ENCODE measurements at places on chromosomes 16 and 17.

GRCh38 chr16:38941-39892 is 14.2 kb downstream of the POLR3K start:
- DNase-seq: no peak

- DNase-seq: no peak
Observed at GRCh38 chr17:65102235-65102634, 34.9 kb upstream of the RGS9 start.

GRCh38 chr16:29686740-29687332 is 7.9 kb downstream of the QPRT start:
- DNase-seq: no peak

GRCh38 chr17:16001226-16001897 is 1.7 kb downstream of the TTC19 start:
- DNase-seq: no peak

GRCh38 chr16:88713568-88714419 is 7.5 kb downstream of the CTU2 start:
- no peak for DNase-seq

DNA sequence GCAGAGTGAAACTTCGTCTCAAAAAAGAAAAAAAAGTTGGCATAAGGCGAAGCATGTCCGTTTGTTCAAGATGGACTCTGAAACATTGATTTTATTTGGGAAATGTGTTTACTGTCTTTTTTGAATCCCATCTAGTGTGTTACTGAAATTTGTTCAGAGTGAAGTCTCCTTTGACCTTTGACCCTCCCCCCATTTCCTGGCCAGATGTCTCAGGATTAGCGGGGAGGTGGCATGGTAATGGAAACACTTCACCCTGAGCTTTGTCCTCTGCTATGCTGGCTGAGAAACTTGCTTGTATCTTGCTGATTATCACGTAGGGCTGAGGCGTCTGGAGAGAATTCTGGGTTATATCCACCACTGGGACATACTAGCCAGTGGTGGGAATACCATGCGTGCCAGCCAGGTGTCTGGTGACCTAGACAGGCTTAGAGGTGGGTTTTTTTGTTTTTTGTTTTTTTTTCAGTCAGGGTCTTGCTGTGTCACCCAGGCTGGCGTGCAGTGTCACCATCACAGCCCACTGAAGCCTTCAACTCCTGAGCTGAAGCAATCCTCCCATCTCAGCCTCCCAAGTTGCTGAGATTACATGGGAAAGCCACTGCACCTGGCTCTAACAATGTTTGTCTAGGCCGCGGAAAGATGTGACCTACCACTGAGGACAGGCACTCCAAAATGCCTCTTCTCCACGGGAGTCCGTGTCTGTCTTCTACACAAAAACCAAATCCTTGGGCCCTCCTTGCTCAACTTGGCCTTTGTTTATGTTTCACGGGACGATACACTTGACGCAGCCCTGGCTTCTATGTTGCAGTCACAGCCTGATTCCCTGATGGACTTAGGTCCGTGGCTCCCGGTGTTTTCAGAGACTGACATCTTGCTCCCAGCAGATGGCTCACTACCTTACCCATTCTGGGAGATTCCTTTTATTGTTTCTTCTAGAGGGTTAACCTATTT is 6.6 kb upstream of the GALK1 start:
- DNase-seq: no peak

DNA sequence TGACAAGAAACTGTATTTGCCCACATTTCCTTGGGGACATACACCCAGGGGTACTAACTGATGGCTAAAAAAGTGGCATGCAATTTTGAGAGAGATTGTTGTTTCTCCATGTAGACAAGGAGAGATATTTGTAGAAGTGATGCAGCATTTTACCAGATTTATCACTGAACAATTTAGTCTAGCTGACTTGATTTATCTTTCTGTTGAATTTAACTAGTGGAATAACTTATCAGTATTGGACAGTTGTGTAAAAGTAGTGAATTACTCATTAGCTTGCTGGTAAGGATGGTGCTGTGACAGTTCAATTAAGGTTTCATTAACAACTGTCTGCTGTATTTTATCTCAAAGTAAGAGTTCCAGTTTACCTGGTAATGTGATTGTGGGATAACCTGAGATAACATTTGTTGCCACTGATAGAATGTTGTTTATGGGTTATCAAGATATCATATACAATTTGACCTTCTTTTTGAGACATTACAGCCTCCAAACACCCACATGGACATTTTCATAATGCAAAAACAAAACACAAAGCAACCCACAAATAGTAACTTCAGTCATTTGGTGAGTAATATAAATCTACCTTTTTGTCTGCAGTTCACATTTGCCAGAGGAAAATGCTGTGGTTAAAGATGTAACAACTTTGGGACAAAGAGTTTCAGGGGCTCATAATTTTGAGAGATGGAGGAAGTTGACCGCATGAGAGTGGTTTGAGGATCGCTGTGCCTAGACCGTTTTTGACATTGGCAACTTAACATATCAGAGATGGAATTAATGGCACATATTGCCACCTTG is 3.8 kb downstream of the NLK start:
- DNase-seq: no peak

- DNase-seq: no peak
Observed at GRCh38 chr16:72442385-72443158, 270.6 kb upstream of the PMFBP1 start.

GRCh38 chr16:4182581-4183236 is 59.2 kb downstream of the SRL start:
- DNase-seq: no peak

GRCh38 chr17:78114831-78115723 is 13.5 kb downstream of the TMC6 start:
- no peak for DNase-seq

GRCh38 chr16:17396762-17397498 is 73.8 kb downstream of the XYLT1 start:
- no peak for DNase-seq

DNA sequence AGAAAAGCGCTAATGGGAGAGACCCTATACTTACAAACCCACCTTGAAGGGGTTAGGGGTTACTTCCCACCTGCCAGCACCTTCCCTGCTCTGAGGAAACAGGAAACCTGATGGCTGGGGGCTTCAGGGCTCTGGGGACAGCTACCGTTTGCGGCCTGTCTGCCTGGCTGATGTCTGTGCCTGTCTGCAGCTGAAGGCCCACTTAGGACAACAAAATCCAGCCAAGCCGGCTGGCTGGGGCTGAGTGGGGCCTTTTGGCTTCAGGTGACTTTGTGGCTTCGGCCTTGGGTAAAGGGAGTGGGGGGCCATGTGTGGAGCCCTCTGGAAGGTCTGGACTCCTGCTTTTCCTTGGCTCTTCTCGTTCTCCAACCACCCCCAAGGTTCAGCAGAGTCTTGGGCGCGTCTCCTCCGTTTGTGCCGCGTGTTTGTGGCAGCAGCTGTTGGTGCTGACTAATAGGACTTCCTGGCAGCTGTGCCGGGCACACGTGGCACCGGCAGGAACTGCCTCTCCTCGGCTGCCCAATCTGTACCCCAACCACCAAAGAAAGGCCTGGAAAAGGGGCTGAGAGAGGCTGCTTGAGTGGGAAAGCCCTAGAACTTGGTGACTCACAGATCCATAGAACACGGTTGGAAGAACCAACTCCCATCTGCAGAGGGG is 186.7 kb downstream of the MSI2 start:
- DNase-seq: no peak

- DNase-seq: no peak
Observed at GRCh38 chr16:15703029-15703736, 53.1 kb downstream of the NDE1 start.

DNA sequence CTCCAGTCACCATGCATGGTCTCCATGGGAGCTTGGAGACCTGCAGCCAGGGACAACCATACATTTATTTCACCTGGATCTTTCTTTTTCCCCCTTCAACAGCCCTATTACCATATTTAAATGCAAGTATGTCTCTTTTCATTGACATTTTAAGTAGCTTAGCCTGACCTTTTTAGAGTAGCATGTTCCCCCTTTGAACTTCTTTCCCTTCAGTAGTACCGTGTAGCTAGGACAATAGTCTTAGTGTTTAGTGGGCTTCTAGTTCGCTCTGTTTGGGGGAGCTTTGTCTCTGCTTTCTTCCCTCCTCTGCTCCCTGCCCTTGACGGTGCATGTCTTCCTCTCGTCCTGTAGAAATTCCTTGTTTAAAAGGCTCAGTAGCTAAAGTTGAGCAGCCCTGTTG is 94.6 kb downstream of the CCDC182 start:
- DNase-seq: no peak

DNA sequence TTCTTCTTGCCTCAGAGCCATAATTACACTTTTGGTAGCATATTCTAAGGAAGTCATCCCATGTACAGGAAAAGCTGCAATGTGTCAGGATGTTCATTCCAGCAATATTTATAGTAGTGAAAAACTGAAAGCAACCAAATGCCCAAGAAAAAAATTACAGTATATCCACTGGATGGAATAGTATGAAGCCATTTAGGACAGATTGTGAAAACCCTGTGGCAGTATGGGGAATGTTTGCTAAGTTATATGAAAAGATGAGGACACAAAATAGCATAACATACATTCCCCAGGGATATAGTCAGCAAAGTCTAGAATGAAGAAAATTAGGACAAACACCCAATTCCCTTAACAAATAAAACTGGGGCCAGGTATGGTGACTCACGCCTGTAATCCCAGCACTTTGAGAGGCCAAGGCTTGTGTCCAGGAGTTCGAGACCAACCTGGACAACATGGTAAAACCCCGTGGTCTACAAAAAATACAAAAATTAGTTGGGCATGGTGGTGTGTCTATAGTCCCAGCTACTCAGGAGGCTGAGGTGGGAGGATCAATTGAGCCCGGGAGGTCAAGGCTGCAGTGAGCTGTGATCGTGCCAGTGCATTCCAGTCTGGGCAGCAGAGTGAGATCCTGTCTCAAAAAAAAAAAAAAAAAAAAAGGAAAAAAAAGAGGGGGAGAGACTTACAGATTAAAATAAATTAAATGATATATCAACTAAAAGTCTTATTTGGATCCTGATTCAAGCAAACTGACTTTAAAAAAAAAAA is 2.3 kb downstream of the LRRC3C start:
- no peak for DNase-seq

GRCh38 chr17:35170968-35171771 is 23.0 kb downstream of the SLC35G3 start:
- no peak for DNase-seq

DNA sequence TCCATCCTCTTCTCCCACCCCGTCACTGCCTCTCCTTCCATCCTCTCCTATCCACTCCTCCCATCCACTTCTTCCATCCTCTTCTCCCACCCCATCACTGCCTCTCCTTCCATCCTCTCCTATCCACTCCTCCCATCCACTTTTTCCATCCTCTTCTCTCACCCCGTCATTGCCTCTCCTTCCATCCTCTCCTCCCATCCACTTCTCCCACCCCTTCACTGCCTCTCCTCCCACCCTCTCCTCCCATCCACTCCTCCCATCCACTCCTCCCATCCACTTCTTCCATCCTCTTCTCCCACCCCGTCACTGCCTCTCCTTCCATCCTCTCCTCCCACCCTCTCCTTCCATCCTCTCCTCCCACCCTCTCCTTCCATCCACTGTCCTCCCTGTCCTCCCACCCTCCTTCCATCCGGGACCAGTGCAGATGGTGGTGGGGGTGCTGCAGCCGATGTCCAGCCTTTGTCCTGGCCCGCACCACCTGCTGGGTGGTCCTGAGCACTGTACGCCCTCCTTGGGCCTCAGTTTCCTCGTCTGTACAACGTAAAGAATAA is 1.1 kb downstream of the WFIKKN1 start:
- DNase-seq: no peak

GRCh38 chr16:2778630-2778958 is 1.5 kb upstream of the ELOB start:
- no peak for DNase-seq

GRCh38 chr16:63684149-63685101 is 1437.4 kb downstream of the CDH11 start:
- no peak for DNase-seq

GRCh38 chr16:27447301-27447700 is 45.3 kb downstream of the IL21R start:
- DNase-seq: no peak

DNA sequence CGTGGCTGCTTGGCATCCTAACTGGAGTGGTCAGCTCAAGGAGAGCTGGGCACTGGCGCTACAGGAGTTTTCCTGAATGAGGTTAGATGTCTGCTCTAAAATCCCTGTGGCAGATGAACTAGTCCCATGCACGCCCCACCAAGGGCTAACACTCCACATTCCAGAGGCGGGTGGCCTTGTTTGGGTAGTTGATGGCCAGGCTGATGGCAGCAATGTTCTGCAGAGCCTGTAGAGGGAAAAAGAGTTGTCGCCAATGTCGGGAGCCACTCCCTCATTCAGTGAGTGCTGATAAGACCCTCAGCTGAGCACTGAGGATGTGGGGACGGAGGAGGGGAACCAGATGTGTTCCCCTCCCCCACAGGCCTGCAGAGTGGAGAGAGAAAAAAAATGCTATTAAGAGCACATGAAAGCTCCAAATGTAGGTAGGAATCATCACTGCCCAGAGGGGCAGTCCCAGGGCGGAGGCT is 42.5 kb upstream of the ATP2A3 start:
- DNase-seq: no peak

- peak; percentile 45 for DNase-seq
Observed at GRCh38 chr16:12819126-12820117, 15.7 kb upstream of the CPPED1 start.

DNA sequence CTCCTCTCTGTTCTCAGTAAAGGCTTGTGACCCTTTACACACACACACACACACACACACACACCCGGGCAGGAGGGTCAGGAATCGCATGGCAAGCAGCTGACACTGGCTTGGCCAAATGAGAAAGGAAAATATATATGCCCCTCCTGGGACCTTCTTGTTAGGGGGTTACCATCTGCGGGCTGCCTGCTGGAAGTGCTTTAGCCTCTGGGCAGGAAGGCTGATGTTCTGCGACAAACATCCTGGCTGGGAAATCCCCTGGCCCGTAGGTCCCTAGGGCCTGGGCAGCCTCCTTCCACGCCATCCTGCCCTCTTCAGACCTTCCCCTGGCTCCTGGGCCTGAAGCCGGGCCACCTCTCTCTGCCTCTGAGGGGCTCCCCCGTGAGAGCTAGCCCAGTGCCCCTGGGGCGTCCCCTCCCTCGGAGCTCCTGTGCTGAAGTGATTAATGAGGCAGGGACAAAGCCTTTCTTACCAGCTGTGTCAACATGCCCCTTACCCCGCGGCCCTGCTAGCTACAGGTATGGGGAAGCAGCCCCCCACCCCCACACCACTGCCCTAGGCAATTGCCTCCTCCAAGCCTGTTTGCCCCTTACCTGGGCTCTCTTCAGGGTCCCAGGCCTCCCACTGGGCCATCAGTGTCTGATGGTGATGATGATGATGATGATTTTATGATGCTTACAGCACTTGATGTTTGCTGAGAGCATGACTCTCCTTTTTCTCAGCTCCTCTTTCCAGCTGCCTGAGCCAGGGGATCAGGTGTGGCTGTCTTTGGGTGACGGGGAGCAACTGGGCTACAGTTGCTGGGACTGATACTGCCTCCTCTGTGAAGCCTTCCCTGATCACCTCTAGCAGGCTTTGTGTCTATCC is 32.8 kb upstream of the ETV4 start:
- DNase-seq: no peak
